Breast epithelium (tissue), 4 donors: ENCODE measurements at places on chromosomes 7 and 10. TPM values are rescaled to one million over a fixed set of nuclear protein-coding genes. Genes with fewer than 3 reads are reported as not detected.

ZNF485 gene
- 3.9 TPM for total RNA-seq

GIMAP8 gene
- 10.4 TPM for total RNA-seq

TRPV5 gene
- 1.3 TPM for total RNA-seq

USP54 gene
- 106 TPM for total RNA-seq

HPS6 gene
- 17.4 TPM for total RNA-seq

DNMBP gene
- total RNA-seq, result 15.5 TPM

WAPL gene
- 39.8 TPM for total RNA-seq

PCLO gene
- total RNA-seq, result 5.3 TPM

SFRP4 gene
- total RNA-seq, result 23.7 TPM

C10orf120 gene
- total RNA-seq, result not detected

TMEM229A gene
- total RNA-seq, result not detected

GPC2 gene
- 3.4 TPM for total RNA-seq

BLNK gene
- 2.9 TPM for total RNA-seq

LAMB1 gene
- total RNA-seq, result 115 TPM

AKR1C2 gene
- 25.9 TPM for total RNA-seq

POLR2J3 gene
- 13.5 TPM for total RNA-seq

ZNF365 gene
- 0.66 TPM for total RNA-seq

SND1 gene
- 83.5 TPM for total RNA-seq

RBP4 gene
- 813 TPM for total RNA-seq

ZNF117 gene
- 43.6 TPM for total RNA-seq

PWWP2B gene
- total RNA-seq, result 15.5 TPM

HOXA2 gene
- total RNA-seq, result 0.80 TPM

AQP1 gene
- total RNA-seq, result 132 TPM

FKBP6 gene
- not detected for total RNA-seq
